ENCODE measurements at places on chromosomes 5 and 9.

- no peak for DNase-seq
Measured at GRCh38 chr5:130890610-130891009, 274.4 kb downstream of the HINT1 start.

- DNase-seq: no peak
Measured at GRCh38 chr5:7877851-7878250, 8.9 kb downstream of the MTRR start.

- no peak for DNase-seq
Measured at GRCh38 chr5:5159282-5160103, 19.4 kb downstream of the ADAMTS16 start.

DNA sequence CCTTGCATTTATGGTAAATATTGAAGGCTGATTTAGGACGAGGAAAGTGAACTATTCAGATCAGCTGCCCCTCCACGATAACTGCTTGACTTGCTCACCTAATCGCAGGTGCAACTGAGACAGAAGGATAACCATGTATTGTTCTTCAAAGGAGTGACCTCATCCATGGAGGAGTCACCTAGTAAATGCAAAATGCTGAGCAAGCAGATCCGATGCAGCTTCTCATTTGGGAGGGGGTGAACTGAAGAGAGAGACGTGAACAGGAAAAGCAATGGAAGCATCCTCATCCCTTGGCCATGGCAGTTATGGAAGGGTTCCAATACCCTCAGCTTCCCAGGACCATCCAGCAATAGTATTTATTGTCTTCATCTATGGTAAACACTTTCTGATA is 47.5 kb downstream of the RASGRF2 start:
- no peak for DNase-seq
